Activated naive CD4-positive, alpha-beta T cell treated with anti-CD3 and anti-CD28 coated beads, Interleukin-2, amount 50 U/mL, for 16 hours (primary cell): ENCODE measurements at places on chromosomes 7 and 10.
A peak's percentile ranks its signal among the peaks of the same experiment; 100 is the strongest.

GRCh38 chr7:137443616-137444015 is 100.1 kb upstream of the PTN start:
- no peak for DNase-seq

- DNase-seq, result no peak
These were observed 239.3 kb downstream of the AUTS2 start for GRCh38 chr7:69837387-69838068.

- peak; percentile 70 for DNase-seq
These were observed 434 bp downstream of the STAMBPL1 start for GRCh38 chr10:88880282-88881076.

GRCh38 chr10:34522546-34522945 is 292.6 kb downstream of the PARD3 start:
- no peak for DNase-seq

DNA sequence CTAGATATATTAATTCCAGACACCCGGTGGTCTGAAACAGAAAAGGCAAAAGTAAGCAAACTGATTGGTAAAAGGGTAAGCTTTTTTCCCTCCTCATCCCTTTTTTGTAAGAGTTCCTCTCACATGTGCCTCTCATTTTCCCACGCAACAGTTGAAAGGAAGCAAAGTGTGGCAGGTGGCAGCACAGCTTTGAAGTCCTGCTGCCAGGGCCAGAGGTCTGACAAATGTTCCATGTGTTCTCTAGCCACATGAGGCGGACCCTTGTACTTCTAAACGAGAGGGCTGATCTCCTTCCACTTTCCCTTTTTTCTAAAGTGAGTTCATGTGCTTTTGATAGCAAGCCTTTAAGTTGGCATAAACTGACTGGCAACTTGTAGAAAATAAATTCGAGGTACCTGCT is 217.5 kb downstream of the POLR1F start:
- no peak for DNase-seq

DNA sequence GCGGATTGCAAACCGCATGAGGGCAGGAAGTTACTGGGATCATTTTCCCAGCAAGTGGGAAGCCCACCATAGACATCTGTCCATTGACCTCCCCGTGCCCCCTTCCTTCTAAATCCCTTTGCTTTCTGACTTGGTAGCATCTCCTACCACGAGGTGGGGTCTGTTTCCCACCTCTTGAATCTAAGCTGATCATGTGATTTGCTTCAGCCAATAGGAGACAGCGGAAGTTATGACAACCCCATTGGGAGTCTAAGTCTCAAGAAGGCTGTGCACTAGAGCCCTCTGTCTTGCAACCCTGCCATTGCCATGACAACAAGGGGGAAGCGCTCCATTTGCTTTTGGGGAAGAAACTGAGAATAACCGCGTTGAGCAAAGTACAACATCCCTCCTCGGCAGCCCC is 39.2 kb upstream of the CARD11 start:
- no peak for DNase-seq

GRCh38 chr7:41097501-41097900 is 605.4 kb downstream of the INHBA start:
- DNase-seq, result no peak

GRCh38 chr7:55787796-55788195 is 74.8 kb downstream of the SEPTIN14 start:
- no peak for DNase-seq

- no peak for DNase-seq
These were observed 2.6 kb downstream of the STOX1 start for GRCh38 chr10:68829952-68830351.

GRCh38 chr7:132187869-132188789 is 388.1 kb downstream of the PLXNA4 start:
- DNase-seq, result no peak

DNA sequence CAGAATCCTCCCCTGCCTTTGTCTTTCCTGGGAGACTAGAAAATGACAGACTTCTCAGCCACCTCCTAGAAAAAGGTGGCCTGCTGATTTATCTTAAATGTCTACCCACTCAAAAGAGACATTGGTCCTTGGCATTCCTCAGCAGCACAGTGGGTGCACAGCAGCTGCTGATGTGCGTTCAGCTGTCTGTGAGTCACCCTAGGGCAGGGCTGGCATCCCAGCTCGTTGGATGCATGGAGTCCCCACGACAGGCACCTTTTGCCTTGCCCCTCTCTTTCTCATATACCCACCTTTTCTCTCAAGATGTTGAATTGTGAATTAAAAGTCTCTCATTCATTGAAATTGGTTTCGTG is 113.0 kb downstream of the DOCK1 start:
- DNase-seq, result no peak

- DNase-seq, result no peak
These were observed 47.3 kb upstream of the CNPY1 start for GRCh38 chr7:155593461-155594162.

- no peak for DNase-seq
These were observed 281.7 kb downstream of the PHTF2 start for GRCh38 chr7:78080241-78080640.

- no peak for DNase-seq
These were observed 105.9 kb upstream of the ZNF716 start for GRCh38 chr7:57343901-57344622.

DNA sequence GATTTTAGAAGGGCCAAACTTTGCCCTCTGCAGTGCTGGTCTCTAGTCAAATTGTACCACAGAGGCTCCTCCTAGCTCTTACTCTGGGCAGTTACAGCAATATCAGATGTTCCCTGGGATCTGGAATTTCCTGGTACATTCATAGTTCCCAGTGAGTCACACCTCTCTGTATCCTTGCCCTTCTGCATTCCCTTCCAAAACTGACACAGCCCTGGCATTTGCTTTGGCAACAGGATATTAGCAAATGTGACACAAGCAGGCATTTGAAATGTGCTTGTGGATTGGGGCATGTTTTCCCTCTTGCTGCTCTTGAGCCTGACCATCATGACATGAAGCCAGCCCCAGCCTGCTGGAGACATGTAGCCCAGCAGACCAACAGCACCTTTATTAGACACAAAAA is 284.7 kb upstream of the AKR1E2 start:
- no peak for DNase-seq

DNA sequence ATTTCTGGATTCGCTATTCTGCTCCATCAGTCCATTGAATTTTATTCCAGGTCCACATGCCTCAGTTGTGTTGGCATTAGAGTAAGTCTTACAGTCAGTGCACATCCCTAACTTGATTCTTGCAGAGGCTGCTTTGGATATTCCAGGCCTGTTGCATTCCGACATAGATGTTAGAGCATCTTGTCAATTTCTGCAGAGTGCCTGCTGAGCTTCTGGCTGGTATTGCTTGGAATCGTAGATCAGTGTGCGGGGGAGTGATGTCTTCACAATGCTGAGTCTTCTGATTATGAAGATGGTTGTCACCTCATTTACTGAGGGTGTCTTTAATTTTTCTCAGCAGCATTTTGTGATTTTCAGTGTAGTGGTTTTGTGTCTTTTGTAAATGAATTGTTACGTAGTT is 45.2 kb downstream of the INPP5A start:
- DNase-seq, result no peak

GRCh38 chr10:72511459-72511858 is 114.4 kb downstream of the MICU1 start:
- DNase-seq, result no peak

GRCh38 chr7:31763548-31763947 is 76.5 kb downstream of the PPP1R17 start:
- no peak for DNase-seq

DNA sequence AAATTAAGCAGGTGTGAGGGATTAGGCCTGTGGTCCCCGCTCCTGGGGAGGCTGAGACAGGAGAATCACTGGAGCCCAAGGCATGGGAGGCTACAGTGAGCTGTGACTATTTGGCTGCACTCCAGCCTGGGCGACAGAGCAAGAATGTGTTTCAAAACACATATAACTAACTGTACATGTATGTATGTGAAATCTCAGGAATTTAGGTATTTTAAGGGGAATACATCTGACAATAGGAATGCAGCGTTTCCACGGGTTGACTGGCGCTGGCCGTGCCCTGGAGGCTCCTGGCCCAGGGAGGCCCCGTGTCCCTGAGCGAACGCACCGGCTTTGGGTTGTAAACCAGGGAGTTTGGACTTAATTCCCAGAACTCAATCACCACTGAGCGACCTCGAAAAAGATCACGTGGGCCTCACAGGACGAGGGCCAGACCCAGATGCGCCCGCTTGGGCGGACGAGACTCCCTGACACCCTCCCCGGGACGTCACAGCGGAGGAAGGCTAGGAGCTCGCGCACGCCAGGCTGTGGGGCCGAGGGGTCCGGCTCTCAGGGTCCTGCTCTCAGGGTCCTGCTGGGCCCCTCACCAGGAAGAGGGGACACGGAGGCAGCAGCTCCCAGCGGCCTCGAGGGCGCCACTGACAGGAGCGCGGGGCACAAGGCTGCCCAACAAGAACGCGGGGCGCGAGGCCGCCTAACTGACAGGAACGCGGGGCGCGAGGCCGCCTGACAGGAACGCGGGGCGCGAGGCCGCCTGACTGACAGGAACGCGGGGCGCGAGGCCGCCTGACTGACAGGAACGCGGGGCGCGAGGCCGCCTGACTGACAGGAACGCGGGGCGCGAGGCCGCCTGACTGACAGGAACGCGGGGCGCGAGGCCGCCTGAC is 18.4 kb downstream of the PTPRN2 start:
- no peak for DNase-seq

DNA sequence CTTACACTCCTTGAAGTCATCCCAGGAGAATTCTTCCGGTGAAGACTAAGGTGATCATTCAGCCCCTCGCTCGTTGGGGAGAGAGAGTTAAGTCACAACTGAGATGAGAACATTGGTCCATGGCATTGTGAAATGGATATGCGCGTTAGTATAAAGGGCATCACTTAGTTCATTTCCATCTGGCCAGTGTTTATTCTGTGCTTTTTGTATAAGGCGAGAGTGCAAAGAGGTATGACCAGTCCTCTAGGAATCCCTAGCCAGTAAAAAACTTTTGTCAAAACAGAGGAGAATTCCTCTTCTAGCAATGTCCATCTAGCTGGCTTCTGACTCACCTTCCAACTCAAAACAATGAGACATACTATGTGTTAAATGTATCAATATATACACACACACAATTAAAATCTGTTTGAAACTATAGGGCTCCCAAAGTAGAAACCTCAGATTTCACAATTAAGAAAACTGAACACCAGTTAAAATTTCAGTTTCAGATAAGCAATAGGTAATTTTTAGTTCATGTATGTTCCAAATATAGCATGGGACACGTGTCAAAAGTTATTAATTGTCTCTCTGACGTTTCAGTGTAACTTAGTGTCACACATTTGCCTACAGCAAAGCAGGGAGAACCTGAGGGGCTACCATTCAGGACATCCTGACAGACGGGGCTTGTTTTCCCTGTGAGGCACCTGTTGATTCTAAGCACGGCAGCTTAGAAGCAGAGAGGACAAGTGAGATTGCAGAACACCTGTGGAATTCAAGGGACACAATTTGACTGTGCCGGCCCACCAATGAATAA is 158.9 kb downstream of the KLF6 start:
- DNase-seq, result no peak

GRCh38 chr10:97612386-97612785 is 20.9 kb downstream of the MORN4 start:
- DNase-seq, result no peak

GRCh38 chr10:125116041-125116649 is 44.2 kb downstream of the CTBP2 start:
- no peak for DNase-seq

DNA sequence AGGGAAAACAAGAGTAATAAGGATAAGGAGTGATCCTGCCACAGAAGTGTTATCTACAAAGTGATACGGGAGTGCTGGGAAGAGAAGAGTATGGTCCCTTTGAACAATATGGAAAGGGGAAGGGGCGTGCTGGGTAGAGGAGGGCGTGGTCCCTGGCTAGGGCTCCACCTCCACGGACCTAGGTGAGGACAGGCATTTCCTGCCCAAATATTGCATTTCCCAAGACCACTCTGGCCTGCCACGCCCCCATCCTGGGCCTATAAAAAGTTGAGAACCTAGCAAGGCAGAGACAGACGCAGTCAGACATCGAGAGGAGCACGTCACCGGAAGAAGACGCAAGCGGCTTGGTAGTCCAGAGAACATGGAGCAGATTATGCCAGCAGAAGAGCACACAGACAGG is 22.8 kb downstream of the VSTM4 start:
- no peak for DNase-seq

DNA sequence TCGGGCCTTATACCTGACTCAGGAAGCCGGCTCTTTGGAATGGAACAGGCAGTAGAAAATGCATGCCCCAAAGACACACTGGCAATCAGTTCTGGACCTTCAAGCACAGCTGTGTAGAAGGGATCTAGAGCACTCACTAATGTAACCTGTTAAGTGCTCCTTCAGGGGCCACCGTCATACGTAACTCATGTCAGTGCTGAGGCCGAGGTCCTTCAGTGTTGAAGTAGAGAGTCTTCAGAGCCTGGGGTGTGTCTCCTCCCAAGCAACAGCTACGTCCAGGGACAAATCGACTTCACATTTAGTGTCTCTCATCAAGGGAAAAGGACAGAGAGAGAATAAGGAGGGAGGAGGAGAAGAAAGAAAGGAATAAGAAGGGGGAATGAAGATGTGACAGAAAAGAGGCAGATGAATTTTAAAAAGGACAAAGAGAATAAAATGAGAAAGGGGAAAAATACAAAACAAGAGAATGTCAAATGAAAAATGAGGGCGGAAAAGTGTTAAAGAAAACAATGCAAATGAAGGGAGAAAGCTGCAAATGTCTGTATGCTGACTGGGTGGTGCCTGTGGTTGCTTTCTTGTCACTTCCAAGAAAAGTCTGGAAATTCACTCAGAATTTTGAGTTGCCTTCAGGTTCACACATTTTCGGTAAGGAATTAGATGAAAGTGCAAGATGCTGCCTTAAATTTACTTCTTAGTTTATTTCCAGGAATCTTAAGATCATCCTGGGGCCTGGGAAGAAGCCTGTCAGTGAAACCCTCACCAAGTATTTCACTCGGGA is 989.4 kb downstream of the GRID1 start:
- DNase-seq, result no peak

GRCh38 chr7:99003419-99003818 is 125.1 kb downstream of the TRRAP start:
- DNase-seq, result no peak

DNA sequence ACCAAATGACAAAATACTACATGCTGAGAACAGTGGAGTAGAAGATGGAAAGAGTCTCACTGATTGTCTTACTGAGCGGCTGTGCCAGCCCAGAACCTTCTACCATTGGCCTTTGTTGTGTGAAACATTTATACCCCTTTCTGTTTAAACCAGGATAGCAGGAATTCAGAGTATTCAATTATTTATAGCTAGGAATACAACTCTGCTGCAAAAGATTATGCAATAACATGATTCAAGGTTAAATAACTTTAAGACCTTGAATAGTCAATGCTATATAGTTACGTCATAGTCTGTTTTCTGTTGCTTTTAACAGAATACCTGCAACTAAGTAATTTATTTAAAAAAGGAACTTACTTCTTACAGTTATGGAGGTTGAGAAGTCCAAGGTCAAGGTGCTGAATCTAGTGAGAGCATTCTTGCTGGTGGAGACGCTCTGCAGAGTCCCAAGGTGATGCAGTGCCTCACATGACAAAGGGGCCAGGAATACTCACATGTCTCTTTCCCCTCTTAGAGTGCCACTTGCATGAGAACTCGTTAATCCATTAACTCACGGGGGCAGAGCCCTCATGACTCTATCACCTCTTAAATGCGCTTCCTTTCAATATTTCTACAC is 371.8 kb downstream of the MDFIC start:
- no peak for DNase-seq

- no peak for DNase-seq
These were observed 192.2 kb downstream of the SEMA3A start for GRCh38 chr7:84002348-84002747.

- no peak for DNase-seq
These were observed 6.8 kb downstream of the FAM131B start for GRCh38 chr7:143355450-143356385.

- no peak for DNase-seq
These were observed 163.6 kb upstream of the PHYHIPL start for GRCh38 chr10:59012839-59013238.
